Neuronal stem cell (in vitro differentiated cells): ENCODE measurements at places on chromosomes 5 and 9.

DNA sequence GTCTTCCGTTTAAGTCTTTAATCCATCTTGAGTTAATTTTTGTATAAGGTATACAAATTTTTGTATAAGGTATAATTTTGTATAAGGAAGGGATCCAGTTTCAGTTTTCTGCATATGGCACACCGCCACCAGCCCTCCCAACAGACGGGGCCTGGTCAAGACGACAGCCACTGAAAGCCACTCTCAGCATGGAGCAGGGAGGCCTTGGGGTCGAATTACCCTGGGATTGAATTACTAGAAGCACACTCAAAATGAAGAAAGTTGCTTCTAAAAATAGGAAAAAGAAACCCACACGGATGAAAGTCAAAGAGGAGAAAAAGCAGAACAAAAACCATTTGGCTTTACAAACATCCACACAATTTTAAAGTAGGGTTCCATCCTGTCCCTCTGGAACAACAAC, 586.2 kb upstream of the ADAMTS16 start:
- DNase-seq: no peak

GRCh38 chr5:147303976-147304375, 69.2 kb downstream of the STK32A start:
- DNase-seq: no peak

- no peak for DNase-seq
Observed at GRCh38 chr5:171706736-171707441, 78.7 kb upstream of the SMIM23 start.

DNA sequence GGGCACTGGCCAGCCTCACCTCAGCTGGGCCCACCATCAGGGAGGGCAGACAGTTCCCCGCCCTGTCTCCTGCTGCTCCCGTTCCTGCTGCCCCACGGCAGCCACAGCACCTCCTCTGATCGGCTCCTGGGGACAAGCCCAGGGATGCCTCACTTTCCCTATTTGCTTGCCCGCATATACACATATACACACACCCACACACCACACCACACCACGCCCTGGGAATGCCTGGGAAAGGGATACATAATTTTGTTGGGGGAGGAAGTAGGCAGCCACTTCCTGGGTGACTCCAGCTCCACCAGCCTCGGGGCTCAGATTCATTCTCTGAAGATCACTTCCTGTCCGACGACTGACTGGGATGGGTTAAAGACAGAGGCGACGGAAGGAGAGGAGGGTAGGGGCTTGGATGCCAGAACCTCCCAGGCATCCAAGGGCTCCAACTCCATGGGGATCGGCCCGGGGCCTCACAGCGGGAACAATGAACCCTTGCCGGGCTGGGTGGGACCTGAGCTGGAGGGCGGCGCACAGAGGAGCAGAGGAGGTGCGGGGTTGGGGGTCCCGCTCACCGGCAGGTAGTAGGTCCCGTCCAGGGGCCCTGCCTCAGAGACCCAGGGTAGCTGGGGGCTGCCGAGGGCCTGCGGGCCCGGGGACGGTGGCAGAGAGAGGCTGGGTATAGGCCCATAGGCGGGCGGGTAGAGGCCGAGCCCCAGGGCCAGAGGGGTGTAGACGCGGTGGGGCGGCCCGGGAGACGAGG, 2.0 kb upstream of the MZB1 start:
- no peak for DNase-seq

- DNase-seq: no peak
Observed at GRCh38 chr9:35357826-35358225, 132.1 kb upstream of the RUSC2 start.

GRCh38 chr5:176870110-176870591, 29.0 kb downstream of the HK3 start:
- DNase-seq: peak; percentile 52

GRCh38 chr9:136051837-136052471, 43.1 kb downstream of the NACC2 start:
- DNase-seq: peak; percentile 53

DNA sequence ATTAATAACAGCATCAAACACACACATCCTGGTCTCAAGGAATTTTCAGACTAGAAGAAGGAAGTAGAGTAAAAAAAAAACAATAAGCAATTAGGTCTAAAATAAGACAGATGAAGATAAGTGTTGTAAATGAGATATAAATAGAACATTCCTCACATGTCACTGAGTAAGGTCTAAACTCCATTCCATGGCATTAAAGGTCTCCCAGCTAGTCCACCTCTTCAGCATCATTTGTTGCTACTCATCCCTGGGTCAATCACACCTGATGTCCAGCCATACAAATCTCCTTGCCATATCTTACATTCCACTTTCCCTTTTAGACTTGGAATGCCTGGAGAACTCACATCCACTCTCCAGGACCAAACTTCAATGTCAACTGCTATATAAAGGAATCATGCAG, 214.1 kb upstream of the KLF4 start:
- DNase-seq: no peak

DNA sequence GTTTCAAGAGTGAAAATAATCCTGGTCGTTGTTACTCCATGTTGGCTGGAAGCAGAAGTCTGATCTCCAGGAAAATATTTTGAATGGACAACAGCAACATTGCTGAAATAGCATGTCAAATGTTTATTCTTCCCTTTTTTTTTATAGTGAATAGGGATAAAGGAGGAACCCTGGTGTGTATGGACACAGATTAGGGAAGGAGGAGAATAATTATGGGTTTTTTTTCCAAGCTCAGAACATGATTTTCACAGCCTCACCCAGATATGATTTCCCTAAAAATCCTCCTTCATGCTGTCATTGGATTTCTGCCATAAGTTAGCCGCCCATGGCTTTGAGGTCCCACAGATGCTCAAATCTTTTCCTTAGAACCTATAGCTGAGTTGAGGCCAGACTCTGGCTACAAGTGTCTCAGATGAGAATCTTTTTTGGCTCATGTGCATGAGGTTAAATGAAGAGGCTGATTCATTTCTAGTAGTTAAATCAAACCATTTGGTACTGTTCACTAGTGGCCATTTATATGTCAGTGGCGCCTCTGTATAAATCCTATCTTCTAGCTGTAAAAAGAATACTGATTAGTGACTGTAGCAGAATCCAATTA, 65.5 kb upstream of the LIFR start:
- no peak for DNase-seq

- no peak for DNase-seq
Observed at GRCh38 chr9:103116246-103116645, 121.1 kb downstream of the CYLC2 start.

GRCh38 chr5:74502479-74502950, 138.0 kb downstream of the ENC1 start:
- no peak for DNase-seq

DNA sequence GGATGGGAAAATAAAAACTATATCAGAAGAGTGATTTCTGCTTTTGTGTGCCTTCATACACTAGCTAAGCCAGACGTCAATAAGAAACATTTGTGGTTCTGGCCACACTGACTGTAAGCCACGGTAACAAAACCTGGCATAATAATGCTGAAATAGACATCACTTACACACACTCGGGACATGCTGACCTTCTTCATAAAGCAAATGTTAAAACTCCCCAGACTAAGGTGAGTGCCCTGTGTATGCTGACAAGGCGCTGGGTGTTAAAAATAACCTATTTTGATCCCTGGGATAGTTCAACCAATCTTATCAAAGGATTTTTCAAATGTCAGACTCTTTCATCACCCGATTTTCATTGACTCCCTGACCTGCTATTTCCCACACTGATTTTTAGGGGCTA, 337.0 kb downstream of the RAB3C start:
- DNase-seq: no peak

- DNase-seq: no peak
Observed at GRCh38 chr9:27340285-27340674, 43.3 kb upstream of the EQTN start.

DNA sequence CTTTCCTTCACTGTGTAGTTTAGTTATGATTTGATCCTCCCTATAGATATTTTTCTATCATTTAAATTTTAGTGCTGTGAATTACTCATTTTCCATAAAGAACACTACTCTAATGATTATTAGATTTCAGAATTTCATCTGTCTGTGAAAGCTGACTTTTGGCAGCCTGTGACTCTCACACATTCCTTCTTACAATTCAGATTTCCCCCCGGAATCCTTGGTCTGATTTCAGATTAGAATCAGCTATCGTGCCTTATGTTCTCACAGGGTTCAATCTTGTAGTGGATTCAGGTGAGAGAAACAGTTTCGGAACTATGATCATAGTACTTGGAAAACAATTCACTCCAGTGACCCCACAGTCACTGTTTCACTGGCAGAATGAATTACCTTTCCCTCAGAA, 26.2 kb downstream of the ZNF474 start:
- no peak for DNase-seq

- DNase-seq: no peak
Observed at GRCh38 chr5:116025866-116026265, 6.4 kb upstream of the ARL14EPL start.

GRCh38 chr5:138700581-138701362, 52.5 kb upstream of the CTNNA1 start:
- no peak for DNase-seq

DNA sequence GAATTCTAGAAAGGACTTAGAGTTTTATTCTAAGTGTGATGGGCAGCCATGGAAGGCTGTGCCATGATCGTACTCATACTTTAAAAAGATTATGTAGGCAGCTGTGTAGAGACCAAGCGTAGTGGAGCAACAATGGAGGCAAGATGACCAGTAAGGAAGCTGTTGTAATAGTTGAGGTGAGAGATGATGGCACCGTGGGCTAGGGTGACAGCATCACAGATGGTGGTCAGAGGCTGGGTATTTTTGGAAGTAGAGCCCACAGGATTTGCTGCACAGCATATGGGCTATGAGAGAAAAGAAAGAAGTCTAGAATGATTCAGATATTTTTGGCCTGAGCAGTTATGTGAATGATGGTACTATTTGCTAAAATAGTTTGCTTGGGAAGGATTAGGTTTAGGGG, 7.7 kb downstream of the ARHGAP26 start:
- DNase-seq: no peak

- DNase-seq: no peak
Observed at GRCh38 chr9:105206496-105206820, 38.0 kb upstream of the SLC44A1 start.

DNA sequence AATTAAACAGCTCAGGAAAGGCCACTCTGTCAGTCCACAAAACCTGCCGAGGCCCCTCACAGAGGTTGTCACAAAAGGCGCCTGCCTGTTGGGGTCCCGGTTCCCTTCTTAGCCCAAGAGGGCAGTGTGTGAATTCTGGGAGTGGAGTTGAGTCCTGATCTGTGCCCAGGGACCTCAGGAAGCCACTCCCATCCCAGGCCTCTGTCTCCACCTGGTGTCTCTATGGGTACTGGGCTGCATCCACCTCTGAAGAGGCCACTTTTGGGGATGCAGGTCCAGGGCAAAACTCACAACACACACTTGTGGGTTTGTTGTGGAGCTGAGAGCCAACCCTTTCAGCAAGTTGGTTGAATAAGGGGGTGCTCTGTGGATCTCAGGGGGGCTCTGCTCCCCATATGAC, 74.3 kb upstream of the STXBP1 start:
- no peak for DNase-seq

- no peak for DNase-seq
Observed at GRCh38 chr5:154782812-154783592, 27.8 kb downstream of the LARP1 start.

DNA sequence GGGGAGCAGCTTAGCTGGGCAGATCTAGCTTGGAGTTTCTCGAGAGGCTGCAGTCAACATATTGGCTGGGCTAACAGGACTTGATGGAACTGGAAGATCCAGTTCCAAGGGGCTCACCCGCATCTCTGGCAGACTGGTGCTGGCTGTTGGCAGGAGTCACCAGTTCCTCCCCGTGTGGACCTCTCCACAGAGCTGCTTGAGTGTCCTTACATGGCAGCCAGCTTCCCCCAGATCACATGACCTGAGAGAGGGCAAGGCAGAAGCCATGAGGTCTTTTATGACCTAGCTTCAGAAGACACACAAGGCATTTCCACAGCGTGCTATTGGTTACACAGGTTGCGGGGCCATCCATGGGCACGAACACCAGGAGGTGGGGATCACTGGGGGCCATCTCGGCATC, 26.4 kb upstream of the RXRA start:
- no peak for DNase-seq

DNA sequence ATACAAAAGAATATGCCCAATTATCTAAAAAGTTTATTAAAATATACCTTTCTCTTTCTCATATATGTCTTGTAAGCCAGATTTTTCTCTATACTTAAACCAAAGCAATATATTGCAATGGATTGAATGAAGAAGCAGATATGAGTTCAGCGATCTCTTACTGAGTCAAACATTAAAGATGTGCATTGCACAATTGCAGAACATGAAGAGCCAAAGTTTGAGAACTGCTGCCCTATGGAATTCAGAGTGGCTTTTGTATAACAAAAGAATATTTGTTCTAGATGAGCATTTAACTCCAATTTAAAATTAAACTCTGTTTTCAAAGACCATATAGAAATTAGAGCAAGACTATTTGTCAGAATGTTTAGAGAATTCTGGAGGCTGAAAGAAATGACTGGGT, 519.0 kb upstream of the DAB2 start:
- DNase-seq: no peak

GRCh38 chr5:10173716-10174115, 76.0 kb downstream of the ATPSCKMT start:
- DNase-seq: no peak

DNA sequence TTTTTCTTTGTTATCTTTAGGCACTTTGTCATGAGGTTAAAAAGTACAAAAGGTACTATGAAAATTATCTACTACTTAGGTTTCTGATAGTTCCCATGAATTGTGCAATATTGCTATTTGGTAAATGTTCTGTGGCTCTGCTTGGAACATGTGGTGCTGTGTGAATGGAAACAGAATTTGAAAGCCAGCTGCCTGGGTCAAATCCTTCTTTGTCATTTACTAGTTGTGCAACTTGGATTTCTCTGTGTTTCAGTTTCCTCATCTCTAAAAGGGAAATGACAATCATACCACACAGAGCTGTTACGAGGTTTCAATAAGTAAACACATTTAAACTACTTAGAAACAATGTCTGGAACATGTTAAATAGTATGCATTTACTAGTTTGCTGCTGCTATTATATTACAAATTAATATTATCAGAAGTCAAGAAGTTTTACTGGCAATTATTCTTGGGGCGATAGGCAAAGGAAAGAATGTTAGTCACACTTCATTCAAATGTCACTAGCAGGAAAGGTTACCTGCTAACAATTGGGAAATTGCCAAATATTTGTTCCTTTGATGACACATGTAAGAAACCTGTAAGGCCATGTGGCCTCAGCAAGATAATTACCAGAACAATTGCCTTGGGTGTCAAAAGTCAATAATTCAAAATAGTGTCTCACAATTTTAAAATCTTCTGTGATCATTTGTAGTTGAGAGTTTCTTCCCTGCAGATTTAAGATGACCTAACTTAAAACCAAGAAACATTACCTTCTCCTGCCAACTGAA, 184.8 kb downstream of the KIAA0825 start:
- DNase-seq: no peak

GRCh38 chr5:52743970-52744369, 43.7 kb upstream of the ITGA1 start:
- DNase-seq: no peak

DNA sequence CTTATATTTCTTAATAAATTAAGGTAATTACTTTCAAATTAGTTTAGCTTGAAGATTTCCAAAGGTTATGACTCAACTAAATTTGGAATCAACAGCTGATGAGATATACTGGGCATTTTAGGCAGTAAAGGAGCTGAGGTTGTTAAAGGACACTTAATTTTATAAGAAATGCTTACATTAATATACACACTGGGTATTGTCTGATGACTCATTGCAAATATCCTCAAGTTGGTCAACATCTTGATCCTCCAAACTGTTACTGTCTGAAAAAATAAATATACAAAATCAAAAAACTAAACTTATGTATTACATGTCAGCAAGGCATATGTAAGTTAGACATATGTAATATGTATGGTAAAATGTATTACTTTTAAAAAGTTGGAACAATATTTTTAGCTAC, 3.4 kb downstream of the GFM2 start:
- DNase-seq: no peak

- no peak for DNase-seq
Observed at GRCh38 chr9:99954819-99955218, 48.4 kb downstream of the STX17 start.
